ENCODE measurements at places on chromosomes 1 and 21.

DNA sequence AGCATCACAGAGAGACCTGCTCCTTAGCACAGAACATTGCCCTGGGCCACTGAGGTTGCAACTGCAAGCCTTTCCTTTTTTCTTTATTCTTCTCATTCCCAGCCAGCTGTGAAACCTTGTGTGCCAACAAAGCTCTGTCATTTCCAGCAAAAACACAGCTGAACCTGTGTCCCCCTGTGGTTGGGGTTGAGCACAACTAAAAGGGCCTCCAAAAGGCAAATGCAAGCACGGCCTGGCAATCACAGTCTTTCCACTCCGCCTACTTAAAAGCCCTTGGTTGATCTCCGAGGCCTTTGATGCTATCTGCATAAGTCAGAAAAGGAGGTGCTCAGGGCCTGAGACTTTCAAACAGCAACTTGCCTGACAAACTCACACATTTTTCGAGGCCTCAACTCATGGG is 32.7 kb downstream of the SUSD4 start:
- no peak for DNase-seq

DNA sequence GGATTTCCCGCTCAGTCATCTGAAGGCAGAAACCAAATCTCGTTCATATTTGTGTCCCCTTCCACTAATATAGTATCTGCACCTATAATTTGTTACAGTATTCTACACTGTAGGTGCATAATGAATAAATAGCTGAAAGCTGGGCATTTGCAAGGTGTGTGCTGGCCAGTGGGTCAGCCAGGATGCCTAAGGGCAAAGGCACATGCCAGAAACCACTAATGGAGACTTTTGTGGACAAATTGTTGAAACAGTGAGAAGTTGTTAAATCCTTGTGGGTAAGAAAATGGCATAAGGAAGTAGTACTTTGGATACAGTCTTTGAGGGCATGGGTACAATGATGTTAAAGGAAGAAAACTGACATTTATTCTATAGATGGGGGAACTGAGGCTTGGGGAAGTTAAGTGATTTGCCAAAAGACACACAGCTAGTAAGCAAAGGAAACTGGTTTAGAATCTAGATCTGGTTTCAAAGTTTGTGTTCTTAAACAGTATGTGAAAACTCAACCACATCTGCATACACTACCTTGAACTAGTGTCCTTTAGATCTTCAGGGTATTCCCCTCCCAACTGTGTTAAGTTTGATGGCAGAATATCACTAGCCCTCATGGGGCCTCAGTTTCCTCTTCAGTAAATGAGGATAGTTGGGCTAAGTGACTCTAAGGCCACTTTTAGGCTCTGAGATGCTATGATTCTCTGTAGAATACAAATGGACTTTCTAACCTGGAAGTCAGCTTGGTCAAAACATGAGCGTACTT is 26.5 kb upstream of the LRRC8C start:
- DNase-seq = no peak

DNA sequence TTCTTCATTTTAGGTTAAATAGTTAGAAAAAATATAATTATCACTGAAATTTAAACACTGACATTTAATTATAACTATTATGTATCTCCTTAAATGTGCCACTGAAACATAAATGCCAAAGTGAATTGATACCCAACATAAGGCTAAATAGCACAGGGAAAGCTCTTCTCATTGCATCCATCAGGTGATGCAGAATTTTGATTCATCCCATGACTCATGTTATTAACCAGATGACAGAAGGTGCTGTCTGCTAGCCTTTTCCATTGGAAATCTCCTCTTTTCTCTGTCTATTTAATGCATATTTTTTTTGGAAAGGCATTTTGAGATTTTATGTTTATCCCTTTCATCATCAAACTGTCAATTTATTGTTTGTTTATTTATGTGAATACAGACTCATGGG is 136.8 kb downstream of the KCNK2 start:
- no peak for DNase-seq

GRCh38 chr1:157496121-157496526 is 56.2 kb downstream of the FCRL5 start:
- DNase-seq = peak; percentile 42

- no peak for DNase-seq
These were observed 642 bp downstream of the RSRP1 start for GRCh38 chr1:25246600-25247023.

GRCh38 chr21:33128538-33128937 is 58.6 kb downstream of the OLIG1 start:
- no peak for DNase-seq

DNA sequence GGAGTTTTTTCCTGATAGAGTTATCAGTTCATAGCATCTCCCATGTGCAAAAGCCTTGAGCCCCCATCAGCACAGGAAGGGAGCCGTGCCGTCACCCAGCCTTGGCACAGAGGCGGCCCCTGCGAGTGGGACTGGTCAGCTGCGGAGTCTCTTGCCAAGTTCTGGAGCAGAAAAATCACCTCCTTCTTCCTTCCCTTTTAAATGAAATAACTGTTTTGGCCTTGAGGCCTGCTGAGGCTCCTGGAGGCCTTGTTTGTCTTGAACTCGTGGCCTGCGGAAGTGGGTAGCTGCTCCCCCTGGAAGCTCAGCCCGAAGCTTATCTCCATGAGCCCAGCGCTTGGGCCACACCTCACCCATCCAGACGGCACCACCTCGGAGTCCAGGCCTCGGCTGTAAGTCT is 145.7 kb upstream of the TMEM51 start:
- no peak for DNase-seq

DNA sequence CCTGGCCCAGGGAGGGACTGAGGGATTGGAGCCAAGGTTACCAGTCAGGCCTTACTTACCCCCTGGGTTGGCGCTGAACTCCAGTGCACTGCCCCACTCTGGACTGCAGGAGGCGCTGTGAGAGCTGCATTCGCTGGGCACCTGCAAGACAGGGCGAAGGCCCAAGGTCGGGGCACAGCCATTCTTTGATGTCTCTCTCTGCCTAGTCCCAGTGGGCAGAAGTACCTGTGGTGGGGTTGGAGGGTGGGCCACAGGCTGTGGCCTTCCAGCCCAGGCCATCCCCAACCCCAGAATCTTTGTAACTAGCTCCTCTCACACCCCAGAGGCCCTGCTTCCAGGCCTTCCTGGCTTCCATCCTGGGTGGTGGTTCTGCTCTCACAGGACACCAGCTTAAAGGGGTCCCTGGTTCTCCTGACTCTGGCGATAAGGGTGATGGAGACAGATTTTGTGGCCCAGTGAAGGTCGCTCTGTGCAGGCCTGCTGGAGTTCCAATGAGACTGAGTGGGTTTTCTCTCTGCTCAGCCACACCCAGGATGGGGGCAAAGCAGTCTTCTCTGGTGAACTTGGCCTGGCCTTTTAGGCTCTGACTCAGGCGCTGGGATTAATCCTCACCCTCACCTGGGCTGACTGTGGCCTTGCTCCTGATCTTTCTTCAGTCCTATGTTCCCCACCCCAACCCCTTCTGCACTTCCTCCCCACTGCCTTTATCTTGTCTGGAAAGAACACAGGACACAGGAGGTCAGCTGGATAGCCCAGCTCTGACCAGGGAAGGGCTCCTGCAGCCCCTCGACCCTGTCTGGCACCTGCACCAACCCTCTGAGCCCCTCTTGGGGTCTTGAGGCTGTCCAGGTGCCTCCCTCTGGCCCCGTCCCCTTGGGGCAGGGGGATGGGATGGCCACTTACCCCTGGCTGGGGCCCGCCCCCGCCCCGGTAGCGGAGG is 954 bp downstream of the MYOG start:
- no peak for DNase-seq

- no peak for DNase-seq
These were observed 448 bp downstream of the AURKAIP1 start for GRCh38 chr1:1374589-1374928.

- no peak for DNase-seq
These were observed 5.4 kb downstream of the CHTOP start for GRCh38 chr1:153639280-153639679.

DNA sequence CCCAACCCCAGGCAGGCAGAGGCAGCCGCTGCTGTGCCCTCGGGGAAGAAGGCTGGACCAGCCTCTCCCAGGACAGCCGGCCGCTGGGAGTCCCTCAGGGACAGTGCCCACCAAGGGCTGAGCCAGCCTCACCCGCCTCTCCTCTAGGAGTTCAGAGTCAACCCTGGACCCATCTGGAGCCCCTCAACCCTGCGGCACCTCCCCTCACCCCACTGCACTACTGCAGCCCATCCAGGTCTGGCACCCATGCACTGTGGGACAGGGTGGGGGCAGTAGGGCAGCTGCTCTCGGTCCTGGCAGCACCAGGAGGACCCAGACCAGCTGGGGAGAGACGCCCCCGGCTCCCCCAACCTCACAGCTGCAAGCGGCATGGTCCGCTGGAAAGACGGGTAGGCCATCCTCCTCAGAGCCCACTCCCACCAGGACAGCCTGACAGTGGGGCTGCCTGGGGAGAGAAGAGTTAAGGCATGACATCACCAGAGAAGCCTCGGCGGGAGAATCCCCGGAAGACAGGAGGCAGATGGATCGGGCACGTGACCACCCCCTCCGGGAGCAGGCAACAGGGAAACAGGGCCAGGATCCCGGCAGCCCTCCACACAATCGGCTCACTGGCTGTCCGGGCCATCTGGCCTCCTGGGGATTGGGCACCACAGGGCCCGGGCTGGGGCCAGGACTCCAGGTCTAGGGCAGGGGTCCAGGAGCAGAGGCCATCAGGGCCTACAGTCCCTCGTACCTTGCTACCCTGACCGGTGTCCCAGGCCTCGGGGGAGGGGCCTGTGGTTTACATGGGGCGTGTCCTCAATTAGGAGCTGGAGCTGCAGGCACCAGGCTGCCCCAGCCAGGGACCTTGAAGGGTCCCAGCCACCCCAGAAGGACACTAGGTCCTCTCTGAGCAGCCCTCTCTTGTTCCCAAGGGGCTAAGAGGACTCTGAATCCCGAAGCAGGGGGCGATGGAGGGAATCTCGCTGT is 3.1 kb downstream of the ACAP3 start:
- peak; percentile 64 for DNase-seq

GRCh38 chr1:231964961-231965360 is 338.4 kb downstream of the DISC1 start:
- DNase-seq = no peak

GRCh38 chr1:7667625-7668218 is 103.4 kb upstream of the VAMP3 start:
- DNase-seq = peak; percentile 99

- no peak for DNase-seq
These were observed 137.4 kb upstream of the CSF3R start for GRCh38 chr1:36620142-36620541.

DNA sequence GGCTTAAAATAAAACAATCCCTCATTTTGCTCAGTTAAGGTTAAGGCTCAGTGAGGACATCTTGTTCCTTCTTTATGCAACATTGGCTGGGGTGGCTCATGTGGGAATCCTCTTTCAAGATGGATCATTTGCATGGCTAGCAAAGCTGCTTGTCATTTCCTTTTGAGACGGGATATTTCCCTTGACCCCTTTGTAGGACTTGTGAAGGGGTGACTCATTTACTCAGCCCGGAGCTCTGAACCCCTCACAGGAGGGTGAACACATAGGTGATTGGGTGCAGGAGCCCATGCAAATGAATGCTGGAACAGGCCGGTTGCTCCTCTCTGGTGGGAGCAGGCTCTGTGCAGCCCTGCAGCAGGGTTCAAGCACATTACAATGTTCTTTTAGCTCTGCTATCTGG is 15.8 kb upstream of the C8A start:
- no peak for DNase-seq

GRCh38 chr21:14863745-14864210 is 201.0 kb downstream of the NRIP1 start:
- DNase-seq = no peak

DNA sequence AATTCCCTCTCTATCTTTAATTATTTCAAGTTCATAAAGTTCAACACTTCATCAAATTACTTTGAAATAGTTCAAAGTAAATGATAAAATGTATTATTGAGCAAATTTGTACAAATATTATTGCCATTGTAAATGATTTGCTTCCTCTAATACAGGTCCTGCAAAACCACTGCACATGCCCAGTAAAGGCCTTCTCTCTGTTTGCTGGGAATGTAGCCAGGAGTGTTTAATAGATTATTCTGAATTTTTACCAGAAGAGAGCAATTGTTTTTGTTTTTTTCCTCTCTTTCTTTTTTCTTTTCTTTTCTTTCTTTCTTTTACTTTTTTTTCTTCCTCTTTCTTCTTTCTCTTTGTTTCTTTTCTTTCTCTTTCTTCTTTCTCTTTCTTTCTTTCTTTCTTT is 486.3 kb downstream of the PTBP2 start:
- DNase-seq = no peak

GRCh38 chr1:10682449-10683309 is 113.8 kb downstream of the CASZ1 start:
- no peak for DNase-seq

Measured in pancreas (tissue), 10 donors.